Activated CD8-positive, alpha-beta T cell treated with anti-CD3 and anti-CD28 coated beads for 36 hours (primary cell): ENCODE measurements at places on chromosomes 3 and 15. TPM values are rescaled to one million over a fixed set of nuclear protein-coding genes. Genes with fewer than 3 reads are reported as not detected.

Gene SMARCC1
- 113 TPM for total RNA-seq

Gene MAP6D1
- total RNA-seq: 3.8 TPM

Gene DLL4
- total RNA-seq: not detected

Gene ADAM10
- 79.4 TPM for total RNA-seq

Gene CELSR3
- 15.8 TPM for total RNA-seq

Gene TIPARP
- total RNA-seq: 28.0 TPM

Gene C3orf70
- 0.04 TPM for total RNA-seq

Gene GABRB3
- total RNA-seq: 0.16 TPM

- DNase-seq: no peak
Measured at GRCh38 chr3:111738238-111738637, 120.8 kb upstream of the PHLDB2 start.

- DNase-seq: no peak
Measured at GRCh38 chr3:9195390-9195789, 54.1 kb downstream of the SRGAP3 start.

- DNase-seq: peak; percentile 75
Measured at GRCh38 chr3:188950832-188951489, 220.8 kb upstream of the TPRG1 start.

DNA sequence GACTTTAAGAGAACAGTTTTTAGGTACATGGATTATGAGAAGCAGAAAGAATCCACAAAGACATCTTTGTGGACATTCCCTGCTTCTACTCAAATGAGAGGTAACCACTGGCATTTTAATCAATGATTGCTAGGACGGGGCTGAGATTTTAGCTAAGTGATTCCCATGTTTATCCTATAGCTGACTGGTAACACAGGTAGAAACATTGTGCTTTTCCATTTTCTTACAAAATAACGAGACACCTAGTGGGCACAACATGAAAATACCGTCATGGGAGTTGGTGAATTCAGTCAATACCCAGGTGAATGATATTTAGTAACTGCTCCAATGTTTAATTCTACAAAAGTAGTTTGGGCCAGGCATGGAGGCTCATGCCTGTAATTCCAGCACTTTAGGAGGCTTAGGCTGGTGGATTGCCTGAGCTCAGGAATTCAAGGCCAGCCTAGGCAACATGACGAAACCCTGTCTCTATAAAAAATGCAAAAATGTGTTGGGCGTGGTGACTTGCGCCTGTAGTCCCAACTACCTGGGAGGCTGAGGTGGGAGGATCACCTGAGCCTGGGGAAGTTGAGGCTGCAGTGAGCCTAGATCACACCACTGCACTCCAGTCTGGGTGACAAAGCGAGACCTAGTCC lies 37.2 kb upstream of the DENND4A start:
- DNase-seq: no peak

GRCh38 chr3:51971350-51971749 lies 2.5 kb downstream of the ABHD14B start:
- DNase-seq: no peak

GRCh38 chr3:180253283-180253682 lies 216.5 kb upstream of the PEX5L start:
- no peak for DNase-seq

- DNase-seq: no peak
Measured at GRCh38 chr3:124851136-124851535, 36.0 kb downstream of the ITGB5 start.

- DNase-seq: no peak
Measured at GRCh38 chr15:66715720-66716655, 14.0 kb downstream of the SMAD6 start.

DNA sequence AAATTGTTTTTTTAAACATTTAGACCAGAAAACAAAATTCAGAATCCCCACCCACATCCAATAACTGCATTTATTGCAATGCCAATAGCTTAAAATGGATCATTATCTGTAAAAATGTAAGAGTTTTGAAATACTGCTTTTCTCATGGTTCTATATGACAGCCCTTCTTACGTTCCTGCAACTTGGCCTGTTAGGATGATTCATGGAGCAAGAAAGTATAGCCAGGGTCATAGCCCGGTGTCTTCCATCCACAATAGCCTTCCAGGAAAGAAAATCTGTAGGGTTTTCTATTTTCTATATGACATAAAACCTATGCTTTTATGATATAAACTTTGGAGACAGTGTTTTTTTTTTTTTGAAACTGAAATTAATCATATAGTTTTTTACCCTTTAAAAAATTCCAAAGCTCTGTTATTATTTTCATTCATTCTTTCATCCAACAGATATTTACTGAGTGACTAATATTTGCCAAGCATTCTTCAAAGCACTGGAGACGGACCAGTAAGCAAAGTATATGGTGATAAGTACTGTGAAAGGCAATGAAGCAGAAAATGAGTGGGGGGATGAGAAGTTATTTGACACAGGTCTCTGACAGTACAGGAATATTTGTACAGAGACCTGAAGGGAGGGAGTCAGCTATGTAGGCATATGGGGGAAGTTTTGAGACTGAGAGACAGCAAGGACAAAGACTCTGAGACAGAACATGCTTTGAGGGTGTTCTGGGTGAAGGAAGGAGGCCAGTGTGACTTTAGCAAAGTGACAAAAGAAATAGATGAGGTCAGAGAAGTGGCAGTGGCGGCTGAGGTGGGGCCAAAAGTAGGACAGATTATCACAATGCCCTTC lies 29.0 kb upstream of the SLC2A2 start:
- no peak for DNase-seq

DNA sequence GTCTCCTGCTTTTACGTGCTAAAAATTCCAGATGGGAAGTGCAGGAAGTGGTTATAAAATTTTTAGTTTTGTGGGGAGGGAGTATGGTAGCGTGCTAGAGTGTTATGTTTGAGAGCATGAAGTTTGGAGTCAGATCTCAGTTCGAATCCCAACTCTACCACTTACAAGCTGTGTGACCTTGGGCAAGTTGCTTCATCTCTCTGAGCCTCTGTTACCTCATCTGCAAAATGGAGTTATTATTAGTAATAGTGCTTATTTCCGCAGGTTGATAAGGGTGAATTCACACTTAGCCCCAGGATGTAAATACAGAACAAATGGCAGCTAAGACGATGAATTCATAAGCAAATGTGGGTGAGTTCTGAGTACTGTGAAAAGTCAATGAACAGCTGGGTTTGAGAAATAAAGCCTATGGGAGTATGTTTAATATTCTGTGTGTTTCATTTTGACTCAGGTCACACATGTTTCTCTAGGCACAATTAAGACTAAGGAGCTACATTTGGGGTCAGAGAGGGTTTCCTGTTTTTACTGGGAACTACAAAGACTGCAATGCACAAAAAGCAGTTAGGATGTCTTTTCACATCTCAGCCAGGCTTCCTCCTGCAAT lies 73.1 kb upstream of the FEZF2 start:
- DNase-seq: no peak

DNA sequence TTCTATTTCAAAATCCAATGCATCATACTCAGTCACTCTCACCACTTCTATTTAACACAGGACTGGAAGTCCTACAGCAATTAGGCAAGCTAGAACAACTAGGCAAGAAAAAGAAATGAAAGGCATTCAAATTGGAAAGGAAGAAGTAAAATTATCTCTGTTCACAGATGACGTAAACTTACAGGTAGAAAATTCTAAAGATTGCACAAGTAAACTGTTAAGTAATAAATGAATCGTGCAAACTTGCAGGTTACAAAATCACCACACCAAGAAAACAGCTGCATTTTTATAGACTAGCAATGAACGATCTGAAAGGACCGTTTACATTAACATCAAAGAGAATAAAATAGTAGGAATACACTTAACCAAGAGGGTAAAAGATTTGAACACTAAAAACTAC lies 36.2 kb downstream of the CHST2 start:
- DNase-seq: no peak

DNA sequence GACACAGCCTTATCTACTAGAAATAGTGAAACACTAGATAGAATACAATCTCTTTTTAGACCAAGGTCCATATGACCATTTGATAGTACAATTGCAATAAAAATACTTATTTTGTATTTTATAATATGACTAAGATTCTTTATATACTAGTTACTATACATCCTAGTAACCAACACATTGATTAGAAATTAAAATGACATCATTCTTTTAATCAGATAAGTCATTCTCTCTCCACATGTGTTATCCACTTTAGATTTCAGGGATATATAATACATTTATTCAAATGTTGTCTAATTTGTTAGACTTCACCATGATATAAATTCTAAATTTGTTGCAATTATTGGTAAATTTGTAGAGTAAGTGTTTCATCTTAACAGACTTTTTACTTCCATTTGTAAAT lies 276.2 kb upstream of the DPH6 start:
- DNase-seq: no peak
